PC-9 (cell line): ENCODE measurements at places on chromosomes 7 and 10.

DNA sequence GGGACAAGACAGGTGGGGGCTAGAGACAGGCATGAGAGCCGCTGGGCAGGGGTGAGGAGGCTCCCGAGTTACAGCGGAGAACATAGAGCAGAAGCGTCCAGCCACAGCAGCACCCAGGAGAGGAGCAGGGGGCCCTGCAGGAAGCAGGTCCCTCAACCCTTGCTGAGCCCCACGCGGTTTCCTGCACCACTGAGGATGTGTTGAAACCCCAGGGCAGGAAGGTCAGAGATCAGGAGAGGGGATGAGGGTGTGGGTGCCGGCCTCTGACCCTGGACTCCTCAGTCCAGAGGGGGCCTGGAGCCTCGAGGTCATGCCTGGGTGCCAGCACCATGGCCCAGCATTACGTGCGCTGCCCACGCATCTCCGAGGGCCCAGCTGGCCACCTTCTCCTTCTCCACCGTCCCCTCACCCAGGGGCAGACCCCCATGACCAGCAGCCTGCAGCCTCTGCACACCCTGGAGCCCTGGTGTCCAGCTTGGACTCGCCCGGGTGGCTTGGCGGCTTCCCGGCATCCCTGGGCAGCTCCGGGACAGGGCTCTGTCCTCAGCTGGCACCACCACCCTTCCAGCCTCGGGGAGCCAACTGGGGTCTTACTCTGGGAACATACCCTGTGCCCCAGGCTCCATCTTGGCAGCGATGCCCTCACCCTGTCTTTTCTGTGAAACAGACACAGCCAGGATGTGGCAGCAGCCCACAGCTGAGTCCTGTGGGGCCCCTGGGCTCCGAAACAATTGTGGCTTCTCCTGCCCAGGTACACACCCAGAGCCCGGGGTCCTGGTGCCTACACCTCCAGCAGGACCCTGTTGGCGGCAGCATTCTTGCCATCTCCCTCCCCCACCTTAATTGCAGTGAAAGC, 52.0 kb downstream of the STK32C start:
- DNase-seq: no peak

DNA sequence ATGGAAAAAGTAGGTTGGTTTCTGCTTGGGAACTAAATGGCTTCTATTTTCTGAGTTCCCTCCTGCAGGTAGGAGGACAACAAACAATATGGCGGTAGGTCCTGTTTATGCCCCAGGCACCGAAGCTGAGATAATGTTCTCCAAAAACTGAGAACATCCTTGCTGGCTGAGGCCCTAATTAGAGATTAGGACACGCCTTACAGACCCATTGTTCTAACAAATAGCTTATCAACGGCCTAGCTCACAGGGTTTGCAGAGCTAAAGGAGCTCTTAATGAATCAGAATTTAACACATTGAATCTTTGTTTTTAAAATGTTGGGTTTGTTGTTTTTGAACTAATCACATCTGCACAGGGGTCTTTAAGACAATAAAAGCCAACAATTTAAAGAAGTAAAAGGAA, 37.0 kb downstream of the HTR5A start:
- DNase-seq: no peak

DNA sequence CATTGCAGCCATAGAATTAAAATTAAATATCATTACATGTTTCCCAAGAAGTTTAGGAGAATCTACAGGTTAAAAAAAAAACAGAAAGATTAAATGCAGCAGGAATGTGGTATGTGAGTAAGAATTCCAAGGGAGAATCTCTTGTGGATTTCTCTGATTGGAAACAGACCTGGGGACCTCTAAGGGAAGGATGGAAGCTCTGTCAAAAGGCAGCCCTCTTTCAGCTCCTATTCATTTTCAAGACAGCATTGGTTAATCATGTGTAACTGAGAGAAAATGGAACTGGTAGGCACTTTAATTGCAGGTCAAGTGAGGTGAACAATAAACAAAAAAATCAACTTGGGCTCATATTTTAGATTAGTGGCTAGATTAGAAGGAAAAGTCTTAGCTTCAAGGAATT, 81.4 kb upstream of the MTPN start:
- no peak for DNase-seq

- DNase-seq: peak; percentile 83
These were observed 106.1 kb downstream of the TNS3 start for GRCh38 chr7:47475880-47476227.

DNA sequence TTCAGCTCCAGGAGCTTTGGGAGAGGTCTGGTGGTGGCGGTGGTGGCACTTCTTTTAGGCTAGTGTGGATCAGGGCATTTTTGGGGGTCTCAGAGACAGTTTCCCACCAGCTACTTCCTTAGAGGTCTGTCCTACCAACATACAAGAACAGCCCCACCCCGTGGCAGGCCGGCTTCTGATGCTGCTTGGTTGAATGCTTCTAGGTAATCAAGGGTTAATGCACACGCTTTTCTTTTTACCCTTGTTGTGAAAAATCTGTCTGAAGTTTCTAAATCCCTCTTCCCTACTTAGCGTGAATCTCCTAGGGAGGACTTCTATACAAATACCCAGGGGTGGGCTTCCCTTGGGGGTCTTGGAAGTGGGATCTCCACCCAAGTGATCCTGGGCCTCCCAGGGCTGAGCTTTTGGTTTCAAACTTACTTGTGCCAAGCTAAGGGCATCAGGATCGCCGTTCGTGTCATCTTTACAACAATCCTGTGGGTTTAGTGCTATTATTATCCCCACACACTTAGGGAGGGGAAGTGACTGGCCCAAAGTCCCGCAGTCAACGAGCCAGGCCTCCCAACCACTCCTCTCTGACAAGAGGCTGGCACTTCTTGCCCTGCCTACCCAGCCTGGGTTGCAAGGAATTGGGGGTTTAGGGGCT, 1.7 kb downstream of the SH2B2 start:
- DNase-seq: no peak

- no peak for DNase-seq
These were observed 62.6 kb downstream of the CCNY start for GRCh38 chr10:35398908-35399307.

DNA sequence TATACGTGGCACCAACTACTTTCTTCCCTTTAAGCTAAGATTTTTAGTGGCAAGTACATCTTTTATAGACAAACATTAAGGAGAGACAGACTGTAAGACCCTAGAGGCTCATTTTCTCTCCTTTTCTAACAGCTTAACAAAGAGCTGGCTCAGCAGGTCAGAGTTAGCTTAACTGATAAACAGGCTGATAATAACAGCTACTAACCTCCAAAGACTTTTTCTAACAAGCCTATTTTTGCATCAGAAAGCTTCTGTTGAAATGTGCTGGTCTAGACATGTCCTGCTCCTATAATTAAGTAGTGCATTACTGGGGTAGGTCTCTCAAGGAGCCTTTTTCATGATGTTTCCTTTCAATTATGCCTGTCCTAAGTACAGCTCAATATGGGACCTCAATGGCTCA, 238.2 kb upstream of the FAM3C start:
- DNase-seq: no peak

- DNase-seq: no peak
These were observed 488.5 kb downstream of the MDFIC start for GRCh38 chr7:115410434-115410820.

- DNase-seq: no peak
These were observed 18.3 kb downstream of the CPED1 start for GRCh38 chr7:121006711-121007315.

GRCh38 chr7:78323118-78323517, 524.5 kb downstream of the PHTF2 start:
- no peak for DNase-seq

- DNase-seq: no peak
These were observed 256.8 kb downstream of the BMPER start for GRCh38 chr7:34162027-34162565.

DNA sequence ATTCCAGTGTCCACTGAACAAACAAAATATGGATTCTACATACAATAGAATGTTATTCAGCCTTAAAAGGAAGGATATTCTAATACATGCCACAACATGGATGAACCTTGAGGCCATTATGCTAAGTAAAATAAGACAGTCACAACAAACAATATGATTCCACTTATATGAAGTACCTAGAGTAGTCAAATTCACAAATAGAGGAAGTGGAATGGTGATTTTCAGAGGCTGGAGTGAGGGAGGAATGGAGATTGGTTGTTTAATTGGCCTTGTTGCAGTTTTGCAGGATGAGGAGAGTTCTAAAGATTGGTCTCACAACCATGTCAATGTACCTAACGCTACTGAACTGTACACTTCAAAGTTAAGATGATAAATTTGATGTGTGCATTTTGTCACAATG, 119.6 kb downstream of the CHN2 start:
- no peak for DNase-seq

- no peak for DNase-seq
These were observed 9.5 kb upstream of the SH2D4B start for GRCh38 chr10:80528185-80528700.

DNA sequence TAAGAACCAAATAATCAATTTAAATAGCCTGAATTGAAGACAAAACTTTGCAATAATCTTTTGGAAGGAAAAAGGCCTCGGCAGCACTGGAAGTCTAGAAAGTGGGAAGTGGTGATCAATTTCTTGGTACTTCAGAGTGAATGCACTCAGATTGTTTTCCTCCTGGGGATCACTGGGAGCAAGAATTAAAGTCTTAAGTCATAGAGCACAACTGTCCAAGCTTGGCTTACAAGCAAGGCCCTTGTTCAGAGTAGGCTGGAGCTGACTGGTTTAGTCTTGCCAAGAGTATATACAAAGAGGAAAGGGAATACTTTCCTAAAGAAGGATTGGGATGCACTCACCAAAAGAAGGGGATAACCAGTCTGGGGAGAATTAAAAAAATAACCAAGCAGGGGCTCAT, 637.1 kb downstream of the CCSER2 start:
- no peak for DNase-seq

- DNase-seq: no peak
These were observed 2.0 kb upstream of the HEPACAM2 start for GRCh38 chr7:93228302-93228701.

GRCh38 chr7:127650847-127651555, 993 bp upstream of the SND1 start:
- no peak for DNase-seq

DNA sequence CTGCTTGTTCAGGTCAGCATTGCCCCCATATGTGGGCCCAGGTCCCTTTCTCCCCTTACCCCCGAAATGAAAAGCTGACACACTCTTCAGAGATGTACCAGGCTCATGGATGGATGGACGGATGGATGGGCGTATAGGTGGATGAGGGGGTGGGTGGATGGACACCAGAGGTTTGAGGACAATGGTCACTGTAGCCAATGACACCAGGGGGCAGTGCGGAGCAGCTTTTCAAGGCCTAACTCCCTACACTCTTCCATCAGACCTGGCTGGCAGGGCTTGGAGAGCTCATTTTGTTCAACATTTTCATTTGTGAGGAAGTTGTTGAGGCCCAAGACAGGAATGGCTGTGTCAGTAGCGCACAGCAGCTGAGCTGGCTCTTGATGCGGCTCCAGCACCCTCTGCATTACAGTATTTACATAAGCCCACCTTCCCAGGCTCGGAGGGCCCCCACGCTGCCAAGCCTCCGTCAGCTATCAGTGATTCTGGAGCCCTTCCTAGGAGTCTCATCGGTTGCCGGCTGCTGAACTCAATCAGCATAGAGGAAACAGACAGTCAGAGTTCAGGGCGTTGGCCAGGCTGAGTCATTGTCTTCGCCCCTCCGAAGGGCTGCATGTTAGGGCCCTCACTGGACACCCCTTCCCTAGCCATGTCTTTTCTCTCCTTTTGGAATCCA, 11.6 kb upstream of the FFAR4 start:
- DNase-seq: peak; percentile 48

GRCh38 chr7:40733578-40733977, 598.8 kb downstream of the SUGCT start:
- DNase-seq: peak; percentile 92

DNA sequence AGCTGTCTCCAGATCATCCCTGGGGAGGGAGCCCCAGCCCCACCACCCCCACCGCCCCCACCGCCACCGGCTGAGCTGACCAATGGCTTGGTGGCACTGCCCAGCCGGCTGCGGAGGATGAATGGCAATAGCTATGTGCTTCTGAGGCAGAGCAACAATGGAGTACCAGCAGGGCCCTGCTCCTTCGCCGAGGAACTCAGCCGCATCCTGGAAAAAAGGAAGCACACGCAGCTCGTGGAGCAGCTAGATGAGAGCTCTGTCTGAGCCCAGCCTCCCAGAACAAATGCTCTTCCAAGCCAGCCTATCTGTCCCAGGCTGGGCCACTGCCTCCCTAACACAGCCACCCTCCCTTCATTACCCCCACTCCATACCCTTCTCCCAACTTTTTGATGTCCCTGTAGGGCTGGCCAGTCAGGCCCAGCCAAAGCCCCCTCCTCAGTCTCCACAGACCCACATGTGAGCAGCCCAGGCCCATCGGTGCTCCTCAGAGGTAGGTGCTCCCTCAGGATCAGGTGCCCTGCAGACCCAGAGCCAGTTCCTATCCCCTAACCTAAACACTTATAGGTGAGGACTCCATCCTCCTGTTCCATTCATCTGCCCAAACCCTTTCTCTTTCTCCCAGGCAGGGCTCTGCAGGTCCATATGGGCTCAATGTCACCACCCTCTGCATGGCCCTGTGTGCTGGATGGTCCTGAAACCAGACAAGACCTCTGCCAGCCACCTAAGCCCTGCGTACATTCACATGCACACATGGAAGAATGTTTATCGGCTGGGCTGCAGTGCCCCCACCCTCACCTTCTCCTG, 3.2 kb downstream of the MRPL43 start:
- no peak for DNase-seq

GRCh38 chr7:130988443-130988842, 254.4 kb upstream of the KLF14 start:
- DNase-seq: no peak

DNA sequence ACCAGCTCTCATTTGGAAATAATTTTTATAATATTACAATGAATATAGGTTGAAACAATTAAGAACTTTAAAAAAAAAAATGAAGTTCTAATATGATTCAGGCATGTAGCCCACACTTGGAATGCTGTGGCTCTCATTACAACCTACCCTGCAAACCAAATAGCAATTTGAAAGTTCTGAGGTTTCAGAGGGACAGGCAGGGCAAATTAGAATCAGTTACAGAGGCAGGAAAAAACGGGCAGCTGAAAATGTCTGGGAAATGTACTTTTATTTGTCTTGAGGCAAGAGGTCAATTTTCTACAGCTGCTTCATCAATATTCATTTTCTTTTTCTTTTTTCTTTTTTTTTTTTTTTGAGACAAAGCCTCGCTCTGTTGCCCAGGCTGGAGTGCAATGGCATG, 95.3 kb downstream of the PIP4K2A start:
- no peak for DNase-seq

GRCh38 chr7:151271699-151272355, 23.3 kb upstream of the SMARCD3 start:
- no peak for DNase-seq

DNA sequence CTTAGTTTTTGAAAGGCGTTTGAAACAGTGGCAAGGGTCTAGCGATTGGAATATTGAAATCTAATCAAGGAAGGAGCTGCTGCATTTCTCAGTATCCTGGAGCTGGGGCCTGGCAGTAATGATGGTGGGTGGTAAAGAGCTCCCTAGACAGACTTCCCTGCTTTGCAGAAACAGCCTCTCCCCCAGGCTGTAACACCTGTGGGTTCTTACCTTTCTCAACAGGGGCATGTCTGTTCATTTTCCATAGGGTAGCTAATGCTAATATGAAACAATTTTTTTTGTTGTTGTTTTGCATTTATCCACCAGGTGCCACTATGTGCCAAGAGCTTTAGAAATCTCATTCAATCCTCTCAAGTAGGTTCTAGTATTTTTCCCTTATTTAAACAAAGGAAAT, 345.5 kb downstream of the REEP3 start:
- no peak for DNase-seq
